ENCODE measurements at places on chromosomes 12 and 14.

- DNase-seq: no peak
Observed at GRCh38 chr14:95660651-95661515, 25.3 kb upstream of the TCL1B start.

- DNase-seq: no peak
Observed at GRCh38 chr14:65291531-65291930, 121.0 kb upstream of the FUT8 start.

GRCh38 chr12:104680070-104680469 lies 223.3 kb downstream of the CHST11 start:
- DNase-seq: no peak

DNA sequence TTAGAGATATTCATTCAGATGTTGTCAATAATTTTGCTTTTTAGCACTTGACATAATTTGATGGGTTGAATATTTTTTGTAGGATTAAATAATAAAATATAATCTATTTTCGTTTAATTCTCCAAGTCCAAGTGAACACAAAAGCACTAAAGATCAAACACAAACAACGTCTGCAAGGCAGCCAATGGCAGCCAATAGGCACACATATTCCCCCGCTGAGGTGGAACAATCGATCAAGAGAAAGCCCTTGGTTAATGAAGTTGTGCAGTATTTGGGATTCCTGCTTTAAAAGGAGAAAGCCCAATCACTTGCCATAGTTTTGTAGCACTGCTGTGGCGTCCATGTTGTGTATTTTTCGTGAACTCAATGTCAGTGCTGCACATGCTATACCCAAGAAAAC lies 1.5 kb downstream of the DHRS7 start:
- DNase-seq: no peak

DNA sequence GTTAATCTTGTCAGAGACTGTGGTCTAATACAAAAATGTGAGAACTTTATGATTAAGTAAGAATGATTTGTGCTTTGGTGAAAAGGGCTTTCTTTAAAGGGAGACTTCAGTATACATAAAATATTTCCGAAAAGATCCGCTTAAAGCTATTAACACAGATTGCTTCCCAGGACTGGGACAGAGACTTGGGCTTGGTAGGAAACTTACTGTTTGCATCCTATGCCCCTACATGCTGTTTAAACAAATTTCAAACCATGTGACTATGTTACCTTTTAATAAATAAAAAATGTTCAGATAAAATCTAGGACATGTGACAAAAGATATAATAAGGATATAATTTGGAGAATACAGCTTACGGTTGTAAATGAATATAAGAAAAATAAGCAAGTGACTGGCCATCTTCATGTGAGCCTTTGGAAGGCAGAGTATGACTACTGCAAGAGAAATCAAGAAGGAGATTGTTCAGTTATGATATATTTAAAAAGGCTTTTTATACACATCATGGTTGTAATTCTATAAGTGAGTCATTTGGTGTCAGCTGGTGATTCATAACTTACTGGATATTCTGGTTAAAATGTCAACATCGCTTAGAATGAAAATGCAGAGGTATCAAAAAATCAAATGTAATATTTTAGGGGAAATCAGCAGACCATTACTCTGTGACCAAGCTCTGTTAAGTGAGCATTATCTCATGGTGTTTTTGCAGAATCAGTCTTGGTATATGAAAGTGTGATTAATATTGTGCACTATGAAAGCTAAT lies 234.7 kb upstream of the E2F7 start:
- DNase-seq: no peak

GRCh38 chr14:74216671-74217070 lies 22.6 kb upstream of the VSX2 start:
- peak; percentile 41 for DNase-seq

DNA sequence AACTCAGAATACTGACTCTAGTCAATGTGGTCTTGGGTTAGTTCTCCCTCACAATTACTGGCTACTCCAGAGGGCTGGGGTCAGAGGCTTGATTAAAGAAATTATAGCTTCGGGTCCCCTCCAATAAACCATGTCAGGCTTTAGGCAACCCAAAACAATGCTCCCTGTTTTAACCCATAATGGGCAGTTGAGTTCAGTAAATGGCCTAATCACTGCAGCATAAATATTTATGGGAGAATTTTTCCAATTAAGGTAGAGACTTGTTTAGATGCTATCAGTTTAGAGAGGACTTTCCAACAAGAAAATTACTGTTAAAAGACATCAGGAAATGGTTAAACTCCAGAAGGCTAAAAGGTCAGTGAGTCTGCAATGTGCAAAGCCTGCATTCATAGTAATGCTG lies 389.2 kb upstream of the PRICKLE1 start:
- DNase-seq: no peak

GRCh38 chr12:1574865-1575259 lies 19.5 kb downstream of the FBXL14 start:
- DNase-seq: no peak

DNA sequence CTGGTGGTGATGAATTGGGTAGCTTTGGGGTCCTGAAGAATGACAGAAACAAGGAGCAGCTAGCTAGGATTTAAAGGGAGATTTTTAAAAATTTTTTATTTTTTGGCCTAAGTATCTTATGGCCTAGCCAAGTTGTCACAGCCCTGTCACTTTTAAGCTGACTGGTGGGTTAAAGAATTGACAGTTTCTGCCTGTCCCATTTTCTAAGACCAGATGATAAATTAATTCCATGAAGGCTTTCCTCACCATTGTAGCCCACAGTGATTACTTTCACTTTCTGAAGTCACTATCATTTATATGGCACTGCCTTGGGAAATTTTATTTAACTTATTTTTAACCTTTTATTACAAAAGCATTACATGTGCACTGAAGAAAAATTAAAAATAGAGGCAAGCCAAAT lies 43.2 kb downstream of the BICDL1 start:
- no peak for DNase-seq

GRCh38 chr14:97369901-97370300 lies 572.7 kb downstream of the VRK1 start:
- no peak for DNase-seq

DNA sequence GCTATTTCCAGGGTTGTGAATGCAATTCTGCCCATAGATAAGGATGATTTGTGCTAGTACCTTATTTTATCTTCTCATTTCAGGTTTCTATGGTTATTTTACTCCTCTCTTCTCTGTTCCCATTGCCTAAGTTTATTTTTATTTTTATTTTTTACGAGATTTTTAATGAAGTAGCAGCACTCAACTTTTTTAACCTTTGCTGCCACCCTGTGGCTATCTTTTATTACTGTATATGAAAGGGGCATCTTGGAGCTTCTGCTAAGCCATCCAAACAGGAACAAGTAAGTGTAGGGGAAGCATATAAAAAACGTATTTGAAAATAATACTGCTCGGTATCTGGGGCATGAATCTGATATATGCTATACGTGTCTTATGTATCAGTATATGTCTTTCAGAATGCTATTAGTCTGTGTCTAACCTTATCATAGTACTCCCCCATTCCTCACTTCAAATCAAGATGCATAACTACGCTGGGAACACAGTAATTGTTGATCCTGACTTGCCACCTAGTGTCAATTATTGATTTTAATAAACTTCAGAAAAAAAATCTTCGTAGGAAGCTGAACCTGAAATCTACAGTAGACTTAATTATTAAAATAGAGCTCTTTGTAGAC lies 60.3 kb downstream of the KLRG1 start:
- DNase-seq: no peak

- DNase-seq: no peak
Observed at GRCh38 chr14:51544901-51545300, 106.8 kb upstream of the FRMD6 start.

DNA sequence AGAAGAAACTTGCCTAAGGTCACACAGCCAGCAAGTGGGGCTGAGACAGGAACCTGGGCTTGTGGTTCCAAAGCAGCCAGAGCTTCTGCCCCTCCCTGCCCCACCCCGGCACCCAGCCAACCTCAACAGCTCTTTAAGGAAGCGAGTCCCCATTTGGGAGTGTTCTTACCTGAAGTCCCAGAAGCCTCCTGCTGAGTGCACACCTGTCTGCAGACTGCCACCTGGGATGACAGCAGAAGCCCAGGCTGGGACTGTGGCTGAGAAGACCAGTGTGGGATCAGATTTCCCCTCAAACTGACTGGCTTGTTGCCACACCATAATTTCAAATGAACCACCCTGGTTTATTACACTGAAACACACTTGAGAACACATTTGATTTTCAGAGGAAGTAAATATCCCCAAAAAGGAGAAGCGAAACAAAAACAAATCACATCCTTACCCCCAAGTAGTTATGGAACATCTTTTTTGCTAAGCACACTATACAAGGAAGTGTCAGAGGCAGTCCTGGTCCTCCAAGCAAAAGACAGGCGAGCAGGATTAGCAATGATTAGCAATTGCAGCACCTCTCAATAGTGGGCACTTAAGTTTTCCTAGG lies 6.3 kb upstream of the RIN3 start:
- DNase-seq: no peak

DNA sequence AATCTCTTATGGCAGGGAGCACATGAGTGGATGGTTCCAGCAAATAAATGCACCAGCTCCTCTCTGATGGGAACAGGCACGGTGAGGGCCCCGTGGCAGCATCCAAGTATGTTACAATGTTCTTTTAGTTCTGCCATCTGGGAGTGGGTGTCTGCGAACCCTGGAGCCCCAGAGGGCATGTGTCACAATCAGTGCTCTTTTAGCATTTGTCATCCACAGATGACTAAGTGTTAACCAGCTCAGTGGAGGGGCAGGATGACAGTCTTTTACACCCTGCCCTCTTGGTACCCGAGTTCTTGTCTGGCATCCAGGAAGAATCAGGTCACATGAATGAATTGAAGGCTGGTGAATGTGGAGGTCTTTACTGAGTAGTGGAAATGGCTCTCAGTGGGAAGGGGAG lies 560.4 kb upstream of the FLRT2 start:
- DNase-seq: no peak

Data from ecto neural progenitor cell (in vitro differentiated cells).